Activated CD4-positive, alpha-beta T cell treated with anti-CD3 and anti-CD28 coated beads, Interleukin-2, amount 50 U/mL, for 16 hours (primary cell): ENCODE measurements at places on chromosomes 2 and 18.

DNA sequence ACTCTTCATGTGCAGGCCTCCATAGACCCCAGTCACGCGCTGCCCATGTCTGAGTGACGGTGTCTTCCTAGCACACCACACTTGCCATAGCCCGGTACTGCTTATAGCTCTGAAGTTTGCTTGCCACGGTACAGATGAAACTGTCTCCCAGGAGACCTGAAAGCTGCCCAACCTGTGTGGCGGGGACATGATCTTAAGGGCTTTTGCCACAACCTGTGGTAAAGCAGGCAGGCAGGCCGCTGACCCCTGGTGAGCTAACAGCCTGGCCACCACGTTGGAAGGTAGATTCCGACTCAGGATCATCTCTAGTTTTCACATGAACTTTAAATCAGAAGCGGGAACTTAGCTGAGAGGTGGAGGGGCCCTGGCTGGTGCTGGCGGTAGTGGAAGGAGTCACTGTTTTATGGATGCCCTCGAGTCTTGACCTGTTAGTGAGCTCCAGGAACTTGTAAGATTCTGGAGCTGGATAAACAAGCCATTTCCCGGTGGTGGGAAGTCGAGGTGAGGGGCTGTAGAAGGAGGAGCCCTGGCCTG lies 153.3 kb downstream of the ZNF236 start:
- no peak for DNase-seq

DNA sequence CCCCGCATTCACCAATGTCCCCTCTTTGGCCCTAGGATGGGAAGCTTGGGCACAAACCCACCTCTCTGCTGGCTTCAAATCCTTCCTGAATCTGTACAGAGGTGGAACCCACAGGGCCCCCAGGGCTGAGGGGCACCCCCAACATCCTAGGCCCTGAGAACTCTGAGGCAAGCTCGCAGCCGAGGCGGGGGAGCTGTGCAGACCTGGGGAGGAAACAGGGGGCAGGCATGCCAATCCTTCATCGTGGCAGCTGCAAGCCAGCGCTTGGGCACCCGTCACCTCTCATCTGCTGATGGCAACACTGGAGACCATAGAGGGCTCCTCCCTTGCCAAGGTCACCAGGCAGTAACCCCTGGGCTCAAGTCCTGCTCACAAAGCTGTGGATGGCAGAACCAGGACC lies 10.8 kb downstream of the ECEL1 start:
- no peak for DNase-seq

DNA sequence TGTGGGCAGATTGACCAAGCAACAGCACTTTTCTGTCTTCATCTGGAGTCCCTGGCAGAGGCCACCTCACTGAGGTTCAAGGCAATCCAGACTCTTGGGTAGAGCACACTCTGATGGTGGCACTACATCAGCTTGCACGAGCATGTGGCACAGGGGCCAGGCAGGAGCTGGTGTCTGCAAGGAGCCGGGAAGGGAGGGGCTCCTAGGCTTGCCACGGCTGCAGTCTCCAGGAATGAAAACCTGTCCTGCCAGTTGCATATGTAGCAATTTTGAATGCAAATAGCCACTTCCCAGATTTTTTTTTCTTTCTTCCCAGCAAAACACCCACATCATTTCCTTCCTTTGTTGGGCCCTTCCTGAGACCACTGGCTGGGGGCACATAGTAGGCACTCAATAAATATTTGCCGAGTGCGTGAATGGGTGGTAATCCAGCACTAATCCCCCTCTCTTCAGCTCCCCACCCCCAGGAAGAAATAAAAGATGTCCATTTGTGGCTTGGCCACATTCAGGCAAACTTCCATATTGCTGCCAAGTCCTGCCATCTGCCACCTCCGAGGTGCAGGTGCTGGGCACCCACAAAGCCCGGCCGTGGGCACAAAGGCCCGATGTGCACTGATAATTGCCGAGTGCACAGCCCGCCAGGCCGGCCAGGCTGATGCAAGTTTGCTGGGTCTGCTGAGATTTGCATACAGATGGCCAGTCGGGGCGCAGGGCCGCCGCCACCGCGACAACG lies 72.4 kb downstream of the MYCN start:
- DNase-seq: no peak

DNA sequence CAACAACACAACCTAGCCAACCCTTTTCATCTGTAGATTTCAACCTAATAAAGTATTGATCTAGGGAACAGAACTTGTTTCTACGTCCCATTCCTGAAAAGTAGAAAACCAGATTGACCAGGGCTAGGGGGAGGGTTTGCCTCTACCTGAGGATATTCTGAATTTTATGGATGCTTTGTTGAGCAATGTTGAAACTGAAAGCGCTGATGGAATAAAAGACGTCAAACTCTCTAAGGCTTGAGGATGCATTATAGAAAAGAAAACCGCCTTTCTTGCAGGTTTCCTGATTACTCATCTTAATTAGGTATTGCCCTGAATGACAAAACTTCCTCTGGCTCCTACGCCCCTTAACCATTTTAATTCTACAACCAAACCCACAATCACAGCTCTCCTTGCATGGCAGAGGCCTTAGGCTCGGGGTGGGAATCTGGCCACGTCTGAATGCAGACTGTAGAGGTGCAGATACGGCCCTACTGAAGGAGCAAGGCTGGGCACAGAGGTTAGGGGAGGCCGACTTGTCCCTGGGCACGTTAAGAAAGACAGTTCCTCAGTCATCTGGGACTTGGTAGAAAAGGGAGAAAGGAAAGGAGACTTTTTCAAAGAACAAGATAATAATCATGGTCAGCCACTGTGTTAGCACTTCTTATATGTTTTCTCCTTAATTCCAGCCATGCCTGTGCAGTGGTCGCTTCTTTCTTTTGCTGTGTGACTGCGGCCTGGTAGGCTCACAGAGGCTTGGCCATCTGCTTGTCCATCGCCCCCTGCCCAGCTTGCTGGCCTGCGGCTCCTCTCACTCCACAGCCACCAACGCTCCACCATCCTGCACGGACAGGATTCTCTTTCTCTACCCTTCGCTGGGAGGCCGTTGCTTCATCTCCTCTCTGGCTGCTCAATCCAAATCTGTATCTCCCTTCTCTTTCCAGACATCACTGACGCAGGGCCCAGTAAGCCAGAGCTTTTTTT lies 209.5 kb downstream of the VAPA start:
- DNase-seq: peak; percentile 62

- DNase-seq: no peak
Observed at GRCh38 chr2:32820701-32821100, 126.1 kb upstream of the LTBP1 start.

DNA sequence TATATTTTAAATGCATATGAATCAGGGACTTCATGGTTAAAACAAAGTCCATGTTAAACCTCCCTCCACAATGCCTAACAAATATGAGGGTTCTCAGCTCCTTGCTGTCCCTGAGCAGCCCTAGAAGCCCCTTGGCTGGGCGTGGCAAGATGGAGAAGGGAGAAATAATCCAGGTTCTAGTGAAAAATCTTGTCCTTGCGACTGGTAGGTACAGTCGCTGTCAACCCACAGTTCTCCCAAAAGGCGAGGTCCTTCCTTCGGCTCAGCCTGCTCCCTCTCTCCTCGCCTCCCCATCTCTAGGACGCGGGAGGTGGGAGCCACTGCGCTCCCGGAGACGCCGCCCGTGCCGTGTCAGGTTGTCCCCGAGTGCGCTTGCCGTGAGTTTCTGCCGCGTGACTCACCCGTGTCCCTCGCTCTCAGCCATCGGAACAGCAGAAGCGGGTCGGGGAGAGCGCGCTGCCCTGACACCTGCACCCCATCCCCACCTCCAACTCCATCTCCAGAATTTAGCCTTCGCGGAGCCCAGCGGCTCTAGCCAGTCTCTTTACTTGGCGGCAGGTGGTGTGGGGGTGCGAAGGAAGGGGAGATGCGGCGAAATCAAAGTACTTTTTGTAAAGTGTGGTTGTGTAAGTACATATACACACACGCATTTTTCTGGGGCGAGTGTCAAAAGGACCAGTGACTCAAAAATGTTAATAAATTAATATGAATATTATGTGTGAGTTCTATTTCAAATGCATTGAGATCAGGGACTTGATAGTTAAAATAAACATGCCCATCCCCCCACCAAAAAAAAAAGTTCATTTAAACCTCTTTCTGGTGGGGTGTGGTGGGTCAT lies 65.1 kb upstream of the TMEM17 start:
- no peak for DNase-seq

DNA sequence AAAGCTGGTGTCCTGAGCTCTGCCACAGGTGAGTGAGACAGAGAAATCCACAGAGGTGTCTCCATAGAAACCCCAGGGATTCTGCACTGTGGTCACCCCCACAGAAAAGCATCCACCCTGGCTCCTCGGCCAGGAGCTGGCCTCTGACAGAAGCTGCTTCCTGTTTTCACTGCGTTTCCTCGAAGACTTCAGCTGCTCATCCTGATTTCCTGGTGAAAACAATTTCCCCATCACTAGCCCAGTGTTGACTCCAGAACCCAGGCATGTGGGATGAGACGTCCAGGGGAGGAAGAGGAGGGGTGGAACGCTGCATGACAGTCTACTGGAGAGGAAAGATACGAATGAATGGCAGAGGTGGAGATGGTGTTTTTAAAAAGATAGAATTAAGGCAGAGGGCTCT lies 60.3 kb upstream of the GPR45 start:
- DNase-seq: no peak

- no peak for DNase-seq
Observed at GRCh38 chr2:182854375-182855105, 11.9 kb downstream of the FRZB start.

GRCh38 chr2:234670806-234671205 lies 173.9 kb upstream of the ARL4C start:
- no peak for DNase-seq

- no peak for DNase-seq
Observed at GRCh38 chr18:6951336-6952090, 166.1 kb downstream of the LAMA1 start.

- DNase-seq: peak; percentile 60
Observed at GRCh38 chr2:165015052-165015642, 59.8 kb upstream of the SLC38A11 start.

GRCh38 chr18:75200071-75200470 lies 8.9 kb downstream of the PTGR3 start:
- DNase-seq: no peak

- no peak for DNase-seq
Observed at GRCh38 chr18:62938006-62938405, 222.7 kb downstream of the PHLPP1 start.

GRCh38 chr2:152607793-152608300 lies 109.4 kb downstream of the PRPF40A start:
- DNase-seq: no peak

DNA sequence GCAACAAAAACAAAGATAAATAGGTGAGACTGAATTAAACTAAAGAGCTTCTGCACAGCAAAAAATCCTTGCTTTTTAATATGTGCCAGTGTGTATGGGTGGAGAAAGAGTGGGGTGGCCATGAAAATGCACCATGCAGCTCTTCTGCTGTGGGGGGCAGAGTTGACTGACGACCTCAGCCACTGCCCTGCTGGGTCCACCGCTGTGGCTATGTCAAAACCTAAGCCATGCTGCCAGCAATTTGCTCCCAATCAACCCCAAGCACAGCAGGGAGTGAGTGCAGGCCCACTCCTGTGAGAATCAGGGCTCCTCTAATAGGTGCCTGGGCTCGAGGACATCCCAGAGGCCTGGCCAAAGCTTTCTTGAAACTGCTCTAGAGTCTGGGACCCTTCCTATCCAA lies 235.6 kb upstream of the RBBP8 start:
- no peak for DNase-seq

DNA sequence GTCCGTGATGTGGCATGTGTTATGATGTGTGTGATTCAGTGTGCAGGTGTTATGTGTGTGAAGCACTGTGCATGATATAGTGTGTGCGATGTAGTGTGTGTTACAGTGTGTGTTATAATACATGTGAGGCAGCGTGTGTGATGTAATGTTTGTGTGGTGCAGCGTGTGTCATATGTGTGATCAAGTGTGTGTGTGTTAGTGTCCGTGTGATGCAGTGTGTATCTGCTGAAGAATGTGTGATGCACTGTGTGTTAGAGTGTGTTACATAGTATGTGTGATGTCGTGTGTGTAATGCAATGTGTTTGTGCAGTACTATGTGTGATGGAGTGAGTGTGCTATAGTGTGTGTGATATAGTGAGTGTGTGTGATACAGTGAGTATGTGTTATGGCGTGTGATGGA lies 182.8 kb upstream of the SOX11 start:
- DNase-seq: no peak

DNA sequence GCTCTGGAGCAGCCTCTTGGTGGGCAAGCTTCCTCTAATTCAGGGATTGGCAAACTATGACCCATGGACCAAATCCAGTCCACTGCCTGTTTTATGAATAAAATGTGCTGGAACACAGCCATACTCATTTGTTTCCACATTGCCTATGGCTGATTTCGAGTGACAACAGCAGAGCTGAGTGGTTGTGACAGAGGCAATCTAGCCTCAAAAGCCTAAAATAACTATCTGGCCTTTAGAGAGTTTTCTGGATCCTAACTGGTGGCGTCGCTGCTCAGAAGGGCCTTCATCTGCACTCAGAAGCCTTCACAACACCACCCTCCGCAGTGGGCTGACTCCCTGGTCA lies 147.1 kb downstream of the CCBE1 start:
- no peak for DNase-seq

GRCh38 chr18:51128533-51128932 lies 68.9 kb downstream of the MEX3C start:
- DNase-seq: no peak

GRCh38 chr2:122627388-122627787 lies 871.9 kb downstream of the TSN start:
- DNase-seq: no peak

DNA sequence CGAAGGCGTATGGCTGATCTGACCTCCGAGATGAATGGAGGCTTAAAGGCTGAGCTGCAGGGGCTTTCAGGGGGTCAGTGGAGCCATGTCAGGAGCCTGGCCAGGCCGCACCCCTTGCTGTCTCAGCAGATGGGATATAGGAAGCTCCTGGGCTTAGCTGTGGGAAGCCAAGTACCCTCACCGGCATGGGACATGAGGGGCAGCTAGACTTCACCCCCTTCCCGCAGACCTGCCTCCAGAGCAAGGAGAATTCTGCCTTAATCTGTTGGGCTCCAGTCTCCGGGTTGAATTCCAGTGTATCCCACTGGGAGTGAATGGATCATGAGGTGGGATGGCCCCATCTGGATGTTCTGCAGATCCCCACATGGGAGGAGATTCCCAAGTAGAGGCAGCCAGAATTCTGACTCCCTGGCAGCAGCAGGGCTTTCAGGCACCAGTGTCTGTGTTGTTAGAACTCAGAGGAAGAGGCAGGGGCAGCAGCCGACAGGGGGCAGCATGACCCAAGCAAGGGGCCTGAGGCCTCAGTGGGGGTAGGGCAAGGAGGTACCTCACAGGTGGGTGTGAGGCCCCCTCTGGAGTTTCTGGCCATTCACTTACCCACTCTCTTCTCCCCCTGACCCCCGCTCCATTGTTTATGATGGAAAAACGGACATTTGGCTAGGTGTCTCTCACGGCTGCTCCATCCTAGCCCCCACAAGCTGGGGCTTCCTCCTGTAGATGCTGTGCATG lies 19.1 kb downstream of the CAPG start:
- peak; percentile 73 for DNase-seq

DNA sequence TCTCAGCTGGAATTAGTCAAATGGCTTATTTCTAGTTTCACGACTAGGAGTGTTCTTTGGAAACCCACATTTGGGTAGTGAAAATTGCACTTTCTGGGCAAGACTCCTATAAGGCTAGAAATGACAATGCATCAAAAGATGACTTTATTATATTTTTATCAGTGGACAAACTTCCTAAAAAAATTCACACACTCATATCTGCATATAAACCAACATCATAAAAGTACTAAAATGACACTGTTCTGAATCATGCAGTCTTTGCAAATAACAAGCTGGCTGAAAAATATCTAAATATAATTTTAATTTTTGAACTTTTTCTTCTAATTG lies 17.6 kb downstream of the MXD1 start:
- DNase-seq: peak; percentile 41
